ENCODE measurements at places on chromosomes 5 and 9.

DNA sequence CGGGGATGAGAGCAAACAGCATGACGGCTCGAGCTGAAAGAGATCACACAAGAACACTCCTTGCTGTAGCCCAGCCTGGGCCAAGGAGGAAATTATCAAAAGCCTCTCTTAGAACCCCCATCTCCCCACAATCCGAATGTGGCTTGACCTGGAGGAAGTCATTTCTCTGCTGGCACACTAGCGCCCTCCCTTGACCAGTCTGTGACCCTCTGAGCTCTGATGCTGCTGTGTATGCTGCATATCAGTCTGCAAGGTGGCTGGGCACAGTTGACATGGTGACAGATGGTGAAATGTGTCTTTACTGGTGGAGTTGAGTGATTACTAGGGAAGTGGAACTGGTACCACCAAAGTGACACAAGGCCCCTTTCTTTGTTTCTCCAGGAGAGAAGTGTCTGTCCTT is 3.3 kb downstream of the SLC46A2 start:
- DNase-seq = no peak

GRCh38 chr5:42495914-42496313 is 72.7 kb downstream of the GHR start:
- no peak for DNase-seq

DNA sequence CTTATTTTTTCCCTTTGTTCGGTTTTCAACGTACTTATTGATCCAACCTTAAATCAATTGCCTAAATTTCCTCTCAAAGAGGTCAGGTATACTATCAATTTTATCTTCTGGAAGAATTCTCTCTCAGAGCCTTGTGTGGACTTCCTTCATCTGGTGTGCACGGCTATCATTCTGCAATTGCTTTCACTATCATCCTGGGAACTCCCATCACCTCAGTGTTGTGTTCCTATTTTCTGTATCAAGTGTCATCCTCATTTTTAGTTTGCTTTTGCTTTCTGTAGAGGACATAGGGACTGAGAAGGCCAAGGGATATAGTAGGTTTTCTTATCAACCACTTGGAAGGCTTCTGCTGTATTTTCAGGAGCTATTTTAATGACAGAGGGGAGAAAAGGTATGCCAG is 11.3 kb downstream of the STOM start:
- no peak for DNase-seq

- DNase-seq = peak; percentile 38
Observed at GRCh38 chr9:131667576-131667975, 72.3 kb downstream of the RAPGEF1 start.

DNA sequence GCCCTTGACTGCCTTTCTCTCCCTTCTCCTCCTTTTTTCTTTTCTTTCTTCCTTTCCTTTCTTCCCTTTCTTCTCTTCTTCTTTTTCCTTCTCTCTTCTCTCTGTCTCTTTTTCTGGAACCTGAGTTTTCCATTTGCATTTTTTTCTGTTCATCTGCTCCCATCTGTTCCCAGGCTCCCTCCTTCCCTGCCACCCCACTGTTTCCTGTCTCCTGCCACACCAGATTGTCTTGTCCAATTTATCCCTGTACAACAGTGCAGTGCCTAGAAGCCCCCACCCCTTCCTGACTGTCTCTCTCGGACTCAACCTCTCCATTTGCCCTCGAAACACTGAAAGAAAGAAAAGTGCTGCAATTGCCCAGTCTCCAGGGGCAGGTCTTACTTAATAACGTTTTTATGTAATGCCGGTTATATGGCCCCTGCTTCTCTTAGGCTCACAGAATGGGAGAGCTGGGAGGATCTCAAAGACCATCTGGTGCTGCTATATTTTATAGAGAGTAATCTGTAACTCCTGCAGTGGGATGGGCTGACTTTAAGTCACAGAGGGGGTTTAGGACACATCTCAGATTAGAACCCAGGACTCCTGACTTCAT is 101.4 kb downstream of the RALGPS1 start:
- DNase-seq = no peak

- no peak for DNase-seq
Observed at GRCh38 chr5:43422143-43422542, 10.0 kb upstream of the CCL28 start.

DNA sequence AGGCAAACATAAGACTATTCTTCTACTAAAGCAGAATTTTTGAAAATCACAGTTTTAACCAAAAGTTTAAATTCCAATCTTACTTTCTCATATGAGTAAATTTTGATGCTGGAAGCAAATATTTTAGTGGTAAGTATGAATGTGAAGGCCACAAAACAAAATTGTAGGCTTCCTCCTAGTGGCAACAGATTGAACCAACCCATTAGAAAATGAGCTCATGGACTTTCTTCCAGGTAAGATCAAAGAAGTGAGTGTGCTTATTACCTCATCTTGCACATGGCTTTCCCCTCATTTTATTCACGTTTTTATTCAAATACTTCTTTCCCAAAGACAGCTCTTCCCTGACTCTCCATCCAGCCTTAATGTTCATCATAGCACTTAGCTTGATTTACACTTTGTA is 16.5 kb upstream of the RLN2 start:
- no peak for DNase-seq

- DNase-seq = no peak
Observed at GRCh38 chr5:126855266-126855665, 78.3 kb downstream of the LMNB1 start.

GRCh38 chr9:111599092-111599954 is at the start of gene PTGR1:
Gene PTGR1, minus strand, starts transcription at chr9:111599647. Its CDS starts 2,225 bp downstream, at chr9:111597422.
- DNase-seq = no peak

DNA sequence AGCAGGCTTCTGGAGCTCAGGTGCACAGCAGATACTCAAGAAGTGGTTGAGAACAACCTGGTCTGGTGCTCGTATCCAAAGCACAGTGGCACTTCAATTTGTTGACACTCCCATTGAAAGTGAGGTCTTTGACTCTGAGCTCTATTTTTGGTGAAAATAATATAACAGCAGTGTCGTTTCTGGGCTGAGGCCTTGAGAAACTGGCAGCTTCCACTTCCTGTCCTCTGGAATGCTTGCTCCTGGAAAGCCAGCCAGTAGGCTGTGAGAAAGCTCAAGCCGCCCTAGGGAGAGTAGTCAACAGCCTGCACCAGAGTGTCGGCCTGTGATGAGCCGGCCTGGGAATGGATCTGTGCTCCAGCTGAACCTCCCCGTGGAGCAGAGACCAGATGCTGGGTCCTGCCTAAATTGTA is 6.8 kb upstream of the SUSD3 start:
- no peak for DNase-seq

DNA sequence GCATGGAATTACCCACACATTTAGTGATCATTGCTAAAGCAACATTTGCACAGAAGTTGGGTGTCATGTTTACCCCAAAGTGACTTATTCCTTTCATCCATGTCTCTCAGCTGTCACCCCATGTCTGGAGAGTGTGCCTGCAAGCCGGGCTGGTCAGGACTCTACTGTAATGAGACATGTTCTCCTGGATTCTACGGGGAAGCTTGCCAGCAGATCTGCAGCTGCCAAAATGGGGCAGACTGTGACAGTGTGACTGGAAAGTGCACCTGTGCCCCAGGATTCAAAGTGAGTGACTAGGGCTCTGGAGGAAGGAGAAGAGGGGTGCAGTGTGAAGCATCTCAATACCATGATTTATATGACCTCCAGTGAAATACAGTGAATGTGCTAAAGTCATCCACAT is 99.9 kb upstream of the PRRC1 start:
- DNase-seq = no peak

DNA sequence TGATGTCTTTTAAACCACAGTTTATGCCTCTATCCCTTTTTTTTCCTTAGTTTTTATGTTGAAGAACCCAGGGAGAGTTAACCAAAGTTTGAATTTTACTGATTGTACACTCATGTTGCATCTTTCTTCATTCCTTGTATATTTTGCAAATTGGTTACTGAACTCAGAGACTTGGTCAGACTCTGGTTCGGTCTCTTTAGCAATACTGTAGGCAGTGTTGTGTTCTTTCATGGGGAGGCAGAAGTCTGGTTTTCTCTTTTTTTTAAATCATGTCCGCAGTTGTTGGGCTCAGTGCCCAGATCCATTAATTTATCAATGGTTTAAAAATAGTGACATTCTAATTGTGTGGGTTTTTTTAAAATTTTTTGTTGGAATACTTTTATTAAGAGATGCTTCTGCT is 23.4 kb downstream of the UBE2R2 start:
- no peak for DNase-seq

DNA sequence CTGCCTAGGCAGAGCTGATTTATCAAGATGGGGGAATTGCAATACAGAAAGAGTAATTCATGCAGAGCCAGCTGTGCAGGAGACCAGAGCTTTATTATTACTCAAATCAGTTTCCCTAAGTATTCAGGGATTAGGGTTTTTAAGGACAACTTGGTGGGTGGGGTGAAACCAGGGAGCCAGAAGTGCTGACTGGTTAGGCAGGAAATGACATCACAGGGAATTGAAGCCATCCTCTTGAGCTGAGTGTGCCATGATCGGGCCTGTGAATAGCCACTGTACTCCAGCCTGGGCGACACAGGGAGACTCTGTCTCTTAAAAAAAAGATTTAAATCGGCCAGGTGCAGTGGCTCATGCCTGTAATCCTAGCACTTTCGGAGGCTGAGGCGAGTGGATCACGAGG is 45.3 kb upstream of the CDK5RAP2 start:
- no peak for DNase-seq

DNA sequence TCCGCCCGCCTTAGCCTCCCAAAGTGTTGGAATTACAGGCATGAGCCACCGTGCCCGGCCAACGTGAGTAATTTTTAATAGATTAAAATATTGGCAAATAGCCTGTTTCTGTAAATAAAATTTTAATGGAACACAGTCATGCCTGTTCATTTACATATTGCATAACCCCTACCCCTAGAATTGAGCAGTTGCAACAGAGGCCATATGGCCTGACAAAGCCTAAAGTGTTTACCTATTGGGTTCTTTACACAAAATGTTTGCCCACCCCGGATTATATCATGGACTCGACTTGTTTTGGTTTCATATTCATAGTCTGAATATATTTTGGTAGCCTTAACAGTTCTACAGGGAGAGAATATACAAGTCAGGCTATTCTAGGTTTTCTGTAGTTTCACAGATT is 5.3 kb downstream of the NSA2 start:
- DNase-seq = no peak

DNA sequence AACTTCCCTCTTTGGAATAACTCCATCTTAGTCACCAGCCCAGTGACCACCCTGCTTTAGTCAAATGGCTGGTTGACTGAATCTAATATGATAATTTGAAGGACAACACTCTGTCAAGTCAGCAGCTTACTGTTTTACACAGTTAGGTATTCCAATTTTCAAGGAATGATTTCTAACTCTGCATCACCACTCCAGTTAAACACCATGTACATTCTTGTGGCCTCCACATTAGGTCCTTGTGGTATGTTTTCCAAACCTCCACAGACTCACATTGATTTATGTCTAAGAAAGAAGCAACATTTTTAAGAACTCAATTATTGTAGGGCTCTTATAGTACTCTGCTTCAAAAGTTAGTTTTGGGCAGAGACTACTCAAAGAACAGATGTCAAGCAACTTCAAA is 110.7 kb downstream of the TLE1 start:
- no peak for DNase-seq

GRCh38 chr5:92552206-92553160 is 1028.5 kb downstream of the NR2F1-AS1 start:
- no peak for DNase-seq

DNA sequence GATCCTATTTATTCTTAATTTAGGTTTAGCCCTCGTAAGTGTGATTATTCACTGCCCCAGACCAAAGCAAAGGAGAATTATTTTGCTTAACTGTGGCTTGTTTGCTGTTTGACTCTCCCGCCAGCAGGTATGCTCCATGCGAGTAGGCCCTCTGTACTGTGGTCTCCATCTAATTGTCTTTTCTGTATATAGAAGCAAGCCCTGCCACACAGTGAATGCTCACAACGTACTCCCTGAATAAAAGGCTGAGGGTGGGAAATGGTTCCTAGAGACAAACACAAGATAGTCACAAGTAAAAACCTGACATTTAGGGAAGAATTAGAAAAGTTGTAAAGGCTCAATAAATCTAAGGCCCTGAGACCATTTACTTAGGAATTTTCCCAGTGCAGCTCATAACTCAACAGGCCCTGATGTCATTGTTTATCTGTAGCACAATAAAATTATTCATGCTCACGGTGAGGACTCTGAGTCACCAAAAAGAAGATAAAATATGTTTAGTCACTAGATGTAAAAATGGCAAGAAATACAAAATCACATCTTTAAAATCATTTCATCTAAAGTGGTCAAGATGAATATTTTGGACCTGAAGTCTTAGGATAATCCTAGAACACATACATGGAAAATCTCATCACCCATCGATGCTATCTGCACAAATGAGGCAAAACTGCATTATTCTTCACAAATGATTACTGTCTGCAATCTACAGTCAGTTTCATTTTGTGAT is 473.2 kb downstream of the ENC1 start:
- DNase-seq = no peak

DNA sequence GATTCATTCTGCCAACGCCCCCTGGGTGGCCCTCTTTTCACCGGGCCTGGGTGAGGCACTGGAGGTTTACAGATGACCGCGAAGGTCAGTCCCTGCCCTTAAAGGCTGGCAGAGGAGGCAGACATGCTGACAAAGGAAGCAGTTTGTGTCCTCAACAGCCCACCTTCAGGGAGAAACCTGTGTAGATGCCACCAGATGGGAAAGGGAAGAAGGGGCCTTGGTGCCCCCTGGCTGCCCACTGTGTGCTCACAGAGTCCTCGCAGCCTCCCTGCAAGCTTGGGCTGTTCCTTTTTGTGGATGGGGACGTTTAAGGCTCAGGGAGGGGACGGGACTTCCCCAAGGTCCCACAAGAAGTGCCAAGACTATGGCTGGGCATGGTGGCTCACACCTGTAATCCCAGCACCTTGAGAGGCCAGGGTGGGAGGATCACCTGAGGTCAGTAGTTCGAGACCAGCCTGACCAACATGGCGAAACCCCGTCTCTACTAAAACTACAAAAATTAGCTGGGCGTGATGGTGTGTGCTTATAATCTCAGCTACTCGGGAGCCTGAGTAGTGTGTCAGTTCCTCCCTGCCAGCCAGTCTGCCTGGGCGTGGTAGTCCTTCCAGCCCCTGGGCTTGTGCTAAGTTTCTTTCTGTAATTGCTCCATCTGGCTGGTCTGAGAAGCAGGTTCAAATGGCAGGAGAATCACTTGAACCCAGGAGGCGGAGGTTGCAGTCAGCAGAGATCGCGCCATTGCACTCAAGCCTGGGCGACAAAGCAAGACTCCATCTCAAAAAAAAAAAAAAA is 36.2 kb downstream of the NEK6 start:
- DNase-seq = no peak

DNA sequence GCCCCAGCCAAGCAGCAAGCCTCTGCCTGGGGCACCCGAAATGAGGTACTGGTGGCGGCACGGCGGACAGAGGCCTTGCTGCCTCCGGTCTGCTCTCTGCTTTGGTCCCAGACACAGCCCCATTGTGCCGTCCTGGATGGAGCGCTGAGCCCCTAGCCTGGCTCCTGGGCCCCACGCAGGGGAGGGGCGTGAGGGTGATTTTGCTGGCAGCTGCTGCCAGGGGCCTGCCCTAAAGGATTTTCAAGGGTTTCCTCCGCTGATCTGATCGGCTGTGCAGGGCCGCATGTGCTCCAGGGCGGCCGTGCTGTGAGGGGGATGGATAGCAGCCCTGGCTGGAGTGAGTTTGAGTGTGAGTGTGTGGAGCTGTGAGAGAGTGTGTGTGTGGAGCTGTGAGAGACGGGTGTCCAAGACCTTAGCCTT is 1.3 kb downstream of the GPSM1 start:
- no peak for DNase-seq

GRCh38 chr9:28051559-28052503 is 478.6 kb upstream of the C9orf72 start:
- no peak for DNase-seq

GRCh38 chr5:115209279-115209678 is 39.6 kb upstream of the TRIM36 start:
- DNase-seq = no peak

- DNase-seq = no peak
Observed at GRCh38 chr5:80275347-80275746, 19.5 kb upstream of the SERINC5 start.

All from stimulated activated CD8-positive, alpha-beta memory T cell treated with anti-CD3 and anti-CD28 coated beads, Interleukin-12 subunit alpha, Interleukin-12 subunit beta, amount 100 ng/mL, for 4 hours (primary cell).